ENCODE measurements at places on chromosomes 2 and 18.
A peak's percentile ranks its signal among the peaks of the same experiment; 100 is the strongest.

DNA sequence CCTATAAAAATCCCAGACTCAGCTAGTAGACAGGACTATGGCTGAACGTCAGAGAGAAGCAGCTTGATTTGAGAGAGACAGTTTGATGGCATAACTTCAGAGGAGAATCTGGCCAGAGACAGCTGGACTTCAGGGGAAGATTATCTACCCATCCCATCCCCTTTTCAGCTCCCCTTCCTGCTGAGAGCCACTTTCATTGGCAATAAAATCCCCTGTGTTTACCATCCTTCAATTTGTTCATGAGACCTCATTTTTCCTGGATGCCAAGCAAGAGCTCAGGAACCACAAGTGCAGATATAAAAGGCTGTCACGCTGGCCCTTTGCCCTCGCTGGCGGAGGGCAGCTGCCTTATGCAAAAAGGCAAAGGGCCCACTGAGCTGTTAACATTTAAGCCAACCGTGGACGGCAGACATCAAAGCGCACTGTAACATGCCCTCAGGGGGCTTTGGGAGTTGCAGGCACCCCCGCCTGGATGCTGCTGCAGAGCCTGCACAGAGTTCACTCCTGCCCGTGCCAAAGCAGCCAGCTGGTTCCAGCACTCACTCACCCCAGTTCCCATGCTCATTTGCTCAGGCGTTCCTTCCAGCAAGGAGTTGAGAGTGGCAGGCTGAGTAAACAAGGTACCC lies 164.3 kb upstream of the PGAP1 start:
- no peaks in the 10 kb centered on the region for H3K27me3 ChIP-seq
- peaks cover 44% of the 10 kb centered on the region for H3K36me3 ChIP-seq
- DNase-seq: no peak

DNA sequence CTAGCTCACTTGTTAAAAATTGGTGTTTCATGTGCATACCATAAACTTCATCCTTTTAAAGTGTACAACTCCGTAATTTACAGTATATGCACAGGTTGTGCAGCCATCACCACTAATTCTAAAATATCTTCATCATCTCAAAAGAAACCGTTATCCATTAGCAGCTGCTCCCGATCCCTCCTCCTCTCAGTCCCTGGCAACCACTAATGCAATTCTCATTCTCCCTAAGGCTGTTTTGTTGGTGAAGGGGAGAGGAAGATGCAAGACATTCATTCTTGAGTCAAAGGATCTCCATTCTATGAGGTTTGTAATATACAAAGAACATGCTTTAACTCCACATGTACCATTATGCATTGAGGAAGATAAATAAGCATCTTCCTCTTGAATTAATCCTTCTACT lies 48.6 kb downstream of the RNU4ATAC start:
- no peak for DNase-seq
- H3K36me3 ChIP-seq: no peaks in the 10 kb centered on the region
- H3K4me3 ChIP-seq: no peak overlapping the region
- H3K27ac ChIP-seq: no peak overlapping the region
- H3K4me1 ChIP-seq: no peaks in the 10 kb centered on the region

GRCh38 chr18:23462876-23463275 lies 9.8 kb downstream of the RIOK3 start:
- H3K36me3 ChIP-seq: peaks cover 44% of the 10 kb centered on the region
- no peaks in the 10 kb centered on the region for H3K27me3 ChIP-seq
- DNase-seq: no peak
- no peaks in the 10 kb centered on the region for H3K4me1 ChIP-seq

DNA sequence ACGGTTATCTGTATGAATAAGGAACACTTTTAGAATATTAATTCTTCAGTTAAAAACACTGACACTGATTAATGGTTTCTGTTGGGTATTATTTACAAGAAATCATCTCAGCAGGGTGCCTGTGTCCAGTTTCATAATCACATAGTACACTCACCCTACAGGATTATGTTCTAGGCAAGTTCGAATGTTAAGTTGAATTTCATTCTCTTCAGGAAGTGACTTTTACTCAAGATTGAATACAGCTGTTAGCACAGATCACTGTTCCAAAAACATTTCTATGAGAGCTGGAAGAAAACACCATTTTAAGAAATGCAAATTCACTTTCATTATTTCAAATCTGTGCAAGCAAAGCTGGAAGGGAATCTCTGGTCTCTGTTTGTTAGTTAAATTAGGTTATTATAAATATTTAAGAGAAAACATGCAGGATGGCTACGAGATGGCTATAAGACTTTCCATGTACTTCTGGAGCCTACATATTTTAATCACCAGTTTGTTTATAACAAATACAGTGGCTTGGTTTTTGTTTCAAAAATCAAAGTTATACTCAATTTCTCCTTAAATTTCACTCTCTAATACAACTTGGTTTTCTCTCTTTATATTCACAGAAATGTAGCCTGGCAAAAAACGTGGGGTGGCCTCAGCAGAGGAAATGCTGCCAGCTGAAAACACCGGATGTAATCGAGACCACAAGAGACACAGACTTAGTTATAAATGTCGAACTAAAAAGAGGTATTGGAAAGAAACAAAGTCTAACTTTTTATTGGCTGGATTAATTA lies 65.8 kb downstream of the RBMS1 start:
- peaks cover 3% of the 10 kb centered on the region for H3K4me1 ChIP-seq
- peak overlapping the region; percentile 40 for H3K27ac ChIP-seq
- peak overlapping the region; percentile 17 for H3K4me3 ChIP-seq
- DNase-seq: peak; percentile 79
- H3K36me3 ChIP-seq: no peaks in the 10 kb centered on the region

- no peak for DNase-seq
- H3K27me3 ChIP-seq: no peaks in the 10 kb centered on the region
- H3K36me3 ChIP-seq: no peaks in the 10 kb centered on the region
- H3K4me3 ChIP-seq: no peak overlapping the region
- H3K27ac ChIP-seq: no peak overlapping the region
- H3K4me1 ChIP-seq: no peaks in the 10 kb centered on the region
These were observed 348.7 kb upstream of the CDH20 start for GRCh38 chr18:60984510-60984909.

DNA sequence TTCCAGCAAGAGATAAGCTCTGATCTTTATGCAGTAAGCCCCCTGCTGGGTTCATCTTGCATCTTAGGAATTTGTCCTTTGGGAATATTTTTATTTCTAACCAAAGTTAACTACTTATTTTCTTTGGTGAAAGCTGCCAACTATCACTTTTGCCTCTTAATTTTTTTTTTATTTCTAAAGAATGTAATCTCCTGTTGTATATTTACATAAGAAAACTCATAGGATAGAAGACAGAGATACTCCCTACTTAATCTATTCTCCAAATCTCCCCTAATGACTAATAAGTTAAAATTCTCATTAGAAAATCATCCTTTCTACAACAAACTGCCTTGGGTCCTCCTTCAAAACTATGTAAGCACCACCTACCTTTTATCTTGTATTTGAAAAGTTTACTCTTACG lies 612.2 kb upstream of the SLC39A10 start:
- H3K4me1 ChIP-seq: no peaks in the 10 kb centered on the region
- H3K27ac ChIP-seq: no peak overlapping the region
- no peak for DNase-seq
- H3K27me3 ChIP-seq: no peaks in the 10 kb centered on the region
- H3K36me3 ChIP-seq: no peaks in the 10 kb centered on the region

GRCh38 chr2:167832868-167833287 lies 414.5 kb downstream of the STK39 start:
- H3K4me1 ChIP-seq: no peaks in the 10 kb centered on the region
- H3K36me3 ChIP-seq: no peaks in the 10 kb centered on the region
- H3K4me3 ChIP-seq: no peak overlapping the region
- DNase-seq: no peak
- no peaks in the 10 kb centered on the region for H3K27me3 ChIP-seq

DNA sequence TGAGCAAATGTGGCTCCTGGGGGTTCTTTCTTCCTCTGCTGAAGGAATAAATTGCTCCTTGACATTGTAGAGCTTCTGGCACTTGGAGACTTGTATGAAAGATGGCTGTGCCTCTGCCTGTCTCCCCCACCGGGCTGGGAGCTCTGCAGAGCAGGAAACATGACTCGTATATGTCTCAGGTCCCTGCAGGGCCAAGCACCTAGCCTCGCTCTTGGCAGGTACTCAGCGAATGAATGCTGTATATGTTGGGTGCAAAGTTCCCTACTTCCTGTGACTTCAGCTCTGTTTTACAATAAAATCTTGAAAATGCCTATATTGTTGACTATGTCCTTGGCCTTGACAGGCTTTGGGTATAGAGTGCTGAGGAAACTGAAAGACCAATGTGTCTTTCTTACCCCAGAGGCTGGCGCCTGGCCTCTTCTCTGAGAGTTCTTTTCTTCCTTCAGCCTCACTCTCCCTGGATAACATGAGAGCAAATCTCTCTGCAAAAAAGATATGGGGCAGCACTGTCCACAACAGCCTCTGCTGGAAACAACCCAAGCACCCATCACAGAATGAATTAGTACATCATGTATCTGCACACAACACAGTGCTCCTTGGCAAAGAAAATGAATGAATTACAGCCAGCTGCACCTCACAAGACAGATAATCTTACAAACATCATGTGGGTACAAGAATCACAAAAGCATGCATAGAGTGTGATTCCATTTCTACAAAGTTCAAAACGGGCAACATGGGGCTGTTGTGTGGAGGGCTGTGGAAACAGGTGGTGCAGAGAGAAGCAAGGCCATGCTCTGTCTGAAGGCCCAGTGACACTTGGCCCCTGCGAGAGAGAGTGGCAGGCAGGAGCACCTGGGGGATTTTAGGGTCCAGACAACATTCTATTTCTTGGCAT lies 6.6 kb downstream of the IL1RN start:
- H3K36me3 ChIP-seq: no peaks in the 10 kb centered on the region
- DNase-seq: no peak
- H3K27me3 ChIP-seq: no peaks in the 10 kb centered on the region
- H3K27ac ChIP-seq: peak overlapping the region; percentile 93

GRCh38 chr2:150484006-150484405 lies 3.5 kb downstream of the RND3 start:
- no peaks in the 10 kb centered on the region for H3K36me3 ChIP-seq
- no peak overlapping the region for H3K27ac ChIP-seq
- DNase-seq: no peak
- H3K4me1 ChIP-seq: no peaks in the 10 kb centered on the region
- no peak overlapping the region for H3K4me3 ChIP-seq

DNA sequence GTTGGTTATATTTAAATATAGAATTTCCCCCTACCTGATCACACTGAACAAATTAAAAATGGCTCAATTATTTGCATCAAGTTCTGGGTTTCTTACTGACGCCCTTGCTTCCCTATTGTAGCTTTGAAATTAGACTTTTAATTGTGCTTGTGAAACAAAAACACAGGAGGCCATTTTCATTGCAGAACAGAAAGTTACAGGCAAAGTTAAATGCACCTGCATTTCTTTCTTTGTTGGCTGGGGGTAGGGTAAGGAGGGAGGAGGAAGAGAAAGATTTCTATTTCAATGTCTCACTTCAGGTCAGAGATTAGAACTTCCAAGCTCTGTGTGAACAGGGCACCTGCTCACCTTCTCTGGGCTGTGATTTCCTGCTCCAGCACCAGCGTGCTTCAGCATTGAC lies 199.6 kb downstream of the BCL11A start:
- peaks cover 33% of the 10 kb centered on the region for H3K4me1 ChIP-seq
- H3K36me3 ChIP-seq: no peaks in the 10 kb centered on the region
- H3K4me3 ChIP-seq: no peak overlapping the region
- no peak overlapping the region for H3K27ac ChIP-seq
- peak; percentile 47 for DNase-seq

DNA sequence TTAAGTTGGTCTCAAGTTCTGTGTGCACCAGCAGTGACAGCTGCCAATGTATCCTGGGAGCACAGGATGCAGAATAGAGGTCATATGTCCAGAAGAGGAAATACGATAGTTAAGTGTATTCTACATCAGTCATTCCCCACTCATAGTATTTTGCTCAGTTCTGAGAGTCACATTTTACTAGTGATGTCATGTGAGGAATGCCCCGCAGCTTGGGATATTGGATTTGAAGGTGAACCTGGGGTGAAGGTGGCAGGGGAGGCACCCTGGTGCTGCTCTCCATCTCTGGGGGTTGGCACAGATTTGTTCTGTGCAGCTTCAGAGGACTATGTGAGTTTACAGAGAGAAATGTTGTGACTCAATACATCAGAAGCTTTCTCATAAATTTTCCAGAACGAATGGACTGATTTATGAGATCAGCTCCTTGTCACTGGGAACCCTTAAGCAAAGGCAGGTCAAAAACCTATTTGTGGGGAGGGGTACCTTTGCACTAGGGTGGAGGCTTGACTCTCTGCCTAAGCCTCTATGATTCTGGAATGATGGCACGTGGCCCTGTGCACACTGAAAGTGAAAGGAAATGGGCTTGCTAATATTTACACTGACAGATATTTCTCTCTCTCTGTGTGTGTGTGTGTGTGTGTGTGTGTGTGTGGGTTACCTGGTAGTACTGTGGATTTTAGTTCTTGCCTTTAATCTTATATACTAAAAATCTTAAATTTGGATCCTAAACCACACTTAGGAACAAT lies 95.9 kb downstream of the NEB start:
- H3K27ac ChIP-seq: no peak overlapping the region
- no peaks in the 10 kb centered on the region for H3K27me3 ChIP-seq
- no peak overlapping the region for H3K4me3 ChIP-seq
- H3K36me3 ChIP-seq: no peaks in the 10 kb centered on the region
- H3K4me1 ChIP-seq: peaks cover 7% of the 10 kb centered on the region

GRCh38 chr2:6441800-6442199 lies 423.9 kb downstream of the CMPK2 start:
- no peaks in the 10 kb centered on the region for H3K4me1 ChIP-seq
- H3K27ac ChIP-seq: no peak overlapping the region
- no peaks in the 10 kb centered on the region for H3K27me3 ChIP-seq
- H3K4me3 ChIP-seq: no peak overlapping the region

GRCh38 chr2:234278556-234279255 lies 218.2 kb downstream of the ARL4C start:
- peak overlapping the region; percentile 58 for H3K27ac ChIP-seq
- no peaks in the 10 kb centered on the region for H3K27me3 ChIP-seq
- H3K4me1 ChIP-seq: no peaks in the 10 kb centered on the region
- H3K4me3 ChIP-seq: no peak overlapping the region

DNA sequence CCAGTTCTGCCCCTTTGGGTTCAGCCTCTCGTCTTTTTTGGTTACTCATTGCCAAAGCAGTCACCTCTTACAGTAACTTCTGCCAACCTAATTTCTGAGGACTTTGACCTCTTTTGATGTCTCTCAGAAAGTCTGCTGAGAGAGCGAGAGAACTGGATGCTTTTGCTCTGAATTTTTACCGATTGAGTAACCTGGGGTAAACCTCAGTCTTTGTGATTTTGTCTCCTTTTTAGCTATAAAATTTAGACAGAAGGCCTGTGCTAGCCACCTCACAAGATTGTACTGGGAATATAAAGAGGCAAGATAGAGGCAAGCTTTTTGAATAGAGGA lies 34.8 kb upstream of the IL1R1 start:
- H3K4me3 ChIP-seq: no peak overlapping the region
- H3K4me1 ChIP-seq: peaks cover 8% of the 10 kb centered on the region
- H3K36me3 ChIP-seq: no peaks in the 10 kb centered on the region
- no peaks in the 10 kb centered on the region for H3K27me3 ChIP-seq
- no peak for DNase-seq
